Anterior cingulate cortex (tissue), 58 donors: ENCODE measurements at places on chromosomes 3 and 15.

GRCh38 chr3:8352475-8352874 lies 149.1 kb upstream of the LMCD1 start:
- DNase-seq, result no peak

GRCh38 chr15:48144889-48145288 lies 24.1 kb downstream of the SLC24A5 start:
- DNase-seq, result no peak

DNA sequence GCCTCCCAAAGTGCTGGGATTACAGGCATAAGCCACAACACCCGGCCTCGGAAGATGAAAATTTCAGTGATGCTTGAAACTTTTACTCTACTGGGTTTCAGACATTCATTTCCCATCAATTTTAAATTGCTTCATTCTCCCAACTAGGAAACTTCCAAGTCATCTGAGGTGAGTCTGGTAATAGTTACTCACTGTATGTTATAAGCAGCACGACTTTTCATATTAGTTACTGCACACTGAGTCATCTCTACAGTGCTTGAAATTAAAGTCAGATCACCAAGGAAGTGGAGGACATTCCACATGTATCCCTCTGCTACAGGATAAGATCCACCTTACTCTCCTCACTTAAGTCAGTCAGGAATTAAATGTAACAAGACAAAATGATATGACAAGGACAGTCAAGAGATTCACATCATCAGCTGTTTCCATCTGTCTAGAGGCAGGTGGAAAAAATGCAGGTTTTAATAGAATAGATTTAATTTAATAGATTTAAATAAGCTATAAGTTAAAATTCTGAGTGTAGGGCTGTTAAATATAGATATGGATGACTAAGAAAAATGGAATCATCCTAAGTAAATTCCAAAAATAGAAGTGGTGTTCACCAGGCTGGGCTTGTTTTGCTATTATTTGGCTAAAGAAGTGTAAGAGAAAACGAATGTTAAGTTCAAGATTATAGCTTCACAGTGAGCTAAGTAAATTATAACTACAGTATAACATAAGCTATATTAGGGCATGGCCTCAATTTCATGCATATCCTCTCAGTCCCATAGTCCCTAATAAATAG lies 104.4 kb downstream of the TMCO5A start:
- DNase-seq, result no peak

DNA sequence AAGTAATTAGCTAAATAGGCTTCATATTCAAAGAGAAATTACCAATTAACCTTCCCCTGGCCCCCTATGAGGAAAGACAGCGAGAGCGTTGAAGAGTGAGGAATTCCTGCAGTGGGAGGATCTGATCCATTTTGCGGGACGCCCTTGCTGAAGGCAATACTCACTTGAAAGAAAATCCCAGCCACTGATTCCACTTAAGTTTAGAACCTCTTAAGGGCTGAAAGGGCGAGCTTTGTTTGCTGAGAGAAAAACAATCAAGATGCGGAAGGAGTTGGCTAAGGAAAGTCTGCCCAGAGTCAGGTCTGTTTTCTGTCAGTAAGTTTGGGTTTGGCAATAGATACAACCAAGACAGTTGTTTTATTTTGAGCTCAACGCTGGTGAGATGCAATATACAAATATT lies 102.8 kb upstream of the GBE1 start:
- no peak for DNase-seq

DNA sequence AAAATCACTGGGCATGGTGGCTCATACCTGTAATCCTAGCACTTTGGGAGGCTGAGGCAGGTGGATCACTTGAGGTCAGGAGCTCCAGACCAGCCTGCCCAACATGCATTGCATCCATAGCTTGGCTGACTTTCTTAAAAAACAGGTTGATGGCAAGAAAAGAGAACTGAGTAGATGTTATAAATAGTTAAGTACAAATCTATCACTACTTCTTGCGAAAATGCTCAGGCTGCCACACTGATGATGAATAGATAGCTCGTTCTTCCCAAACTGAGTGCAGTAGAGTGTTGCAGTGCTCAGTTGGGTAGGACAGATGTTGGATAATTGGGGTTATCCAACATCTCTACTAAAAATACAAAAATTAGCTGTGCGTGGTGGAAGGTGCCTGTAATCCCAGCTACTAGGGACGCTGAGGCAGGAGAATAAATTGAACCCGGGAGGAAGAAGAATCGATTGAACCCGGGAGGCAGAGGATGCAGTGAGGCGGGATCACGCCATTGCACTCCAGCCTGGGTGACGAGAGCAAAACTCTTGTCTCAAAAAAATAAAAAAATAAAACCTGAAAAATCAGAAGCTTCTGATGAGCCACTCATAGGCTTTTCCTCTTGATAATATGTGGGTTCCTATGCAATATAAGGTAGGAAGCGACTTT lies 1.2 kb downstream of the BTLA start:
- no peak for DNase-seq
